Esophagus squamous epithelium (tissue), 5 donors: ENCODE measurements at places on chromosomes 2 and 18.

DNA sequence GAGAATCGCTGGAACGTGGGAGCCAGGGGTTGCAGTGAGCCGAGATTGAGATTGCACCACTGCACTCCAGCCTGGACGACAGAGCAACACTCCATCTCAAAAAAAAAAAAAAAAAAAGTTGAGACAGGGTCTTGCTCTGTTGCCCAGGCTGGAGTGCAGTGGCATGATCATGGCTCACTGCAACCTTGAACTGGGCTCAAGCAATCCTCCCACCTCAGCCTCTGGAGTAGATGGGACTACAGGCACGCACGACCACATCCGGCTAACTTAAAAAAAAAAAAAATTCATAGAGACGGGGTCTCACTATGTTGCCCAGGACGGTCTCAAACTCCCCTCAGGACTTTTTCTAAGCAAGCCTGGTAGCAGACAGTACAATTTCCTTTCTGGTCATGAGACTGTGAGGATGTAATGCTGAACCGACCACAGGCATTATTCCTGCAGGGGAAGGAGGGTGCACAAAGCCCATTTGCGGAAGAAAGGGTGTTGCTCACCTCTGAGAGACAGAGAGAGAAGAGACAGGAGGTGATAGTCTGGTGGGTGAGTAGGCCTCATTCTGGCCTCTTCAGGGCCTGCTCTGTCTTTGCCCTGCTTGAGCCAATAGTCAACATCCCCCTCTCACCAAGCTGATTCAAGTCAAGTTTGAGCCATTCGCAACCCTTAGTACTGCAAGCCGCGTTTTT lies 205.3 kb downstream of the ZFP36L2 start:
- no peaks in the 10 kb centered on the region for H3K36me3 ChIP-seq
- no peak overlapping the region for H3K4me3 ChIP-seq
- peaks cover 35% of the 10 kb centered on the region for H3K4me1 ChIP-seq
- H3K27me3 ChIP-seq: no peaks in the 10 kb centered on the region

- H3K27ac ChIP-seq: no peak overlapping the region
- H3K4me1 ChIP-seq: peaks cover 9% of the 10 kb centered on the region
- H3K36me3 ChIP-seq: no peaks in the 10 kb centered on the region
- H3K27me3 ChIP-seq: no peaks in the 10 kb centered on the region
- no peak for DNase-seq
- H3K4me3 ChIP-seq: no peak overlapping the region
These were observed 18.7 kb upstream of the LMAN1 start for GRCh38 chr18:59377613-59378337.

DNA sequence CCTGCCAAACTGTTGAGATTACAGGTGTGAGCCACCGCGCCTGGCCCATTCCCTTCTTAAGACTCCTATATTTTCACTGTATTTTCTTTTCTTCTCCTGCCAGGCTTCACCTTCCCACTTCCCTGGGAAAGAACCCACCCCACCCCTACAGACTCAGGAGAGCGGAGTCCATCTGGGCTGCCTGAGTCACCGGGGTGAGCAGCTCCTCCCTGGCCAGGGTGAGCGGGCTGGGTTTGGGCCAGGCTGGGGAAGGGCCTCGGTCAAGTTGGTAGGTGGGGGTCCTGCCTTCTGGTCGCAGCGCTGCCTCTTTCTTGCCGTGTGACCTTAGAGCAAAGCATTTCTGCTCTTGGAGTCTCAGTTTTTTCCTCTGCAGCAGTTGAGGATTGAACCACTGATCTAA lies 2.1 kb upstream of the GAREM2 start:
- H3K4me3 ChIP-seq: no peak overlapping the region
- no peak overlapping the region for H3K27ac ChIP-seq
- H3K4me1 ChIP-seq: no peaks in the 10 kb centered on the region
- peaks cover 15% of the 10 kb centered on the region for H3K27me3 ChIP-seq
- DNase-seq: no peak

DNA sequence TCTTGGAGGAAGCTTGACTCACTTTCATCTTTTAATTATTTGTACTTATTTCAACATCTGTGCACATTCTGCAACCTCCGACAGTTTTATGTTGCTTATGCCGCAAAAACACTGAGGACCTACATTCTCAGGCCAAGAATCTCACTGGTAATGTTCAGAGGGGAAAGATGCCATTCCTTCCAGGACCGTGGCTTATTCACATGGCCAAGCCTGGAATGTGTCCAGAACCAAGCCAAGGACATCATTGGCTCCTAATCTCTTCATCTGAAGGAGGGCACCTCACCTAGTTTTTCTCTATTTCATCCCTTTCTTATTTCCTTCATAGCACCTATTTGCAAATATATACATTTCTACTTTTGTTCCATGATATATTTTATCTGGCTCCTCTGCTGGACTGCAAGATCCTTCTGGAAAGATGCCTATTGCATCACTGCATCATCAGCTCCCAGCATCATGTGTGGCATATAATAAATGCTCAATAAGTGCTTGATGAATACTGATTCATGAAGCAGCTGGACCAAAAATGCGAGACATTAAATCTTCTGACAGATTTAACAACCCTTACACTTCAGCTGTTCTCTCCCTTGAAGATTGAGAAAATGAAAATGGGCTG lies 377.1 kb downstream of the TNS1 start:
- no peaks in the 10 kb centered on the region for H3K36me3 ChIP-seq
- no peaks in the 10 kb centered on the region for H3K27me3 ChIP-seq
- peaks cover 36% of the 10 kb centered on the region for H3K4me1 ChIP-seq

DNA sequence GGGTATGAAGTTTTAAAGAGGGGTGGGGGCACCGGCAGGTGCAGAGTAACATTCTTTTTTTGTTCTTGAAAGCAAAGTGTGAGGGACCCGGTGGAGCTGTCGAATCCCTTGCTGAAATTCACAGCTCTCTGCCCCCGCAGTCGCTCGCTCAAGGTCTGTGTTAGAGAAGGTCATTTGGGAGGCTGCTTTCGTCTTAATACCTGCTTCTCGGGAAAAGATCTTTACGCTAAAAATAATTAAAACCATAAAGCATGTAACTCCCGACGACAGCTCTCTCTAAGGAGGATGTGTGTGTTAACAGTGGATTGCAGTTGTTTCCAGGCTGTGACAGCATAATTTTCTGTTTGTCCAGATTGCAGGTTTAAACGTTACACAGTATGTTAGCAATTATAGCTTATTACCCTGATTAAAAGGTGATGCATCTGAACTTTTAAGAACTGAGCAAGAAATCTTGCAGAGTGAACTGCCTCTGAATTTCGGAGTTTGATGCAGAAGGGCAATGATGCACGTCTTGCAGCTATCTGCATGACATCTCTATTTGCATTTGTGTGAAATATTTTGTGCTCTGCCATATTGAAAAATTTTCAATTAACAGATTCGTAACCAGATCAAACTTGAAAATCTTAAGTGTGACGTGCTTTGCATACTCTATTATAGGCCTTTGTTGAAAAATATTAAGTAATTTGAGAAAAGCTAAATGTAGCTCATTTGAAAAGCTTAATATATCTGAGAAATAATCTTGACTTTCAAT lies 954 bp downstream of the RAPGEF4 start:
- peak overlapping the region; percentile 76 for H3K4me3 ChIP-seq
- no peaks in the 10 kb centered on the region for H3K36me3 ChIP-seq
- no peaks in the 10 kb centered on the region for H3K4me1 ChIP-seq
- DNase-seq: no peak
- H3K27ac ChIP-seq: no peak overlapping the region

DNA sequence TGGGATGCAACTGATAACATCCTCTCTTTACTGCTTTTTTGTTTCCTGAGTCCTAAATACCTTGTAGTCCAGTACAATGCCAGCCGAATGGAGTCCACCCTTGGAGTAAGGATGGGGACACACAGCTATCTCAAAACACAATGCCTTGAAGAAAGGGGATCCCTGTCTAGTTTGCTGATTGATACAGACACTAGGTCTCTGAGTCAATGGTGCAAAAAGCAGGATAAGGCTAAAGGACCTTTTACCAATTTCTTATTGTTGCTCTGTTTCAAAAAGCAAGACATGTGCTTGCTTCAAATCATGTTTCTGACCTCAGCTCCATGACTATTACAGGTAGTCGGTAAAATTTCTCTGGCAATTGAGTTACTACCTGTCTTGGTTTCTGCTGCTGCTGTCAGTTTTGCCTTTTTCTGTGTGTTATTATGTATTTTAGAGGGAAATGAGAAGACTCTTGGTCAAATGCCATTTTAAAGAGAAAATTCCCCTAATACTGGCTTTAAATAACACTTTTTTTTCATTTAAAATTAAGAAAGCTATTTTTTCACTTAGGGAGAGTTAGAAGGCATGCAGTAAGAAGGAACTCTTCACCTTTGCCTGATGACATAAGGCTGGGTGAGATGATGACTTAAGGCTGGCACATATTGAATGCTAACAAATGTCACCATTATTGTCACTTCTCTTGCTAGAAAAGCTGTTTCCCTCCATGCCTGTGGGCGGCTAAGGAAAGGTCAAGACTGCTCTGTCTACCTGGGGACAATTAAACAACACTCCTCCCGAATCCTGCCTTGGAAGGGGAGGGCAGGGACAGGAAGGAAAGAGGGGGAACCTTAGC lies 4.9 kb upstream of the FIGLA start:
- H3K27me3 ChIP-seq: peaks cover 10% of the 10 kb centered on the region
- H3K4me1 ChIP-seq: no peaks in the 10 kb centered on the region
- DNase-seq: no peak

- H3K4me1 ChIP-seq: no peaks in the 10 kb centered on the region
- H3K4me3 ChIP-seq: no peak overlapping the region
- H3K27ac ChIP-seq: no peak overlapping the region
- DNase-seq: no peak
- H3K36me3 ChIP-seq: no peaks in the 10 kb centered on the region
- H3K27me3 ChIP-seq: no peaks in the 10 kb centered on the region
These were observed 268.8 kb downstream of the IKZF2 start for GRCh38 chr2:212882626-212883025.

- H3K27me3 ChIP-seq: no peaks in the 10 kb centered on the region
- no peak for DNase-seq
- H3K27ac ChIP-seq: no peak overlapping the region
- H3K4me3 ChIP-seq: no peak overlapping the region
- no peaks in the 10 kb centered on the region for H3K4me1 ChIP-seq
- H3K36me3 ChIP-seq: peaks cover 7% of the 10 kb centered on the region
These were observed 110.6 kb upstream of the TTC39C start for GRCh38 chr18:23903971-23904370.

DNA sequence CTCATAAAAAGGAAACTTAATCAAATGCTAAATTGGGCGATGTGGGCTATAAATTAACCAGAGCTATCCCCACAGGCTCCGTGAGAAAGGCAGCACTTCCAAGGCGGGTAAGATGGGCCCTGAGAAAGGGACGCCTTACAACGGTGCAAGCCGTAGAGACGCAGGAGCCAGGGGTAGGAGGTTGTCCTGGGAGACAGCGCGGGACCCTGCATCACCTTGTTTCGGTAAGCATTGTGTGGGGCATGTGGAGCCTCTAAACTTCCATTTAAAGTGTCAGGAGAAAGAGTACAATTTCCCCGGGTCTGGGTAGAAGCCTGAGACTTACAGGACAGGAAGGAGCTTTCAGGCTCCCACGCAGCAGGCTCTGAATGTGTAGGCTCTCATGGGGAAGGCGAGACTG lies 1.2 kb upstream of the PER2 start:
- H3K4me3 ChIP-seq: peak overlapping the region; percentile 97
- peak overlapping the region; percentile 97 for H3K27ac ChIP-seq
- DNase-seq: no peak
- peaks cover 63% of the 10 kb centered on the region for H3K4me1 ChIP-seq
- H3K27me3 ChIP-seq: no peaks in the 10 kb centered on the region
